ENCODE measurements at places on chromosomes 2 and 18.
A peak's percentile ranks its signal among the peaks of the same experiment; 100 is the strongest.

- no peak for DNase-seq
Measured at GRCh38 chr2:37856101-37856751, 68.9 kb upstream of the RMDN2 start.

DNA sequence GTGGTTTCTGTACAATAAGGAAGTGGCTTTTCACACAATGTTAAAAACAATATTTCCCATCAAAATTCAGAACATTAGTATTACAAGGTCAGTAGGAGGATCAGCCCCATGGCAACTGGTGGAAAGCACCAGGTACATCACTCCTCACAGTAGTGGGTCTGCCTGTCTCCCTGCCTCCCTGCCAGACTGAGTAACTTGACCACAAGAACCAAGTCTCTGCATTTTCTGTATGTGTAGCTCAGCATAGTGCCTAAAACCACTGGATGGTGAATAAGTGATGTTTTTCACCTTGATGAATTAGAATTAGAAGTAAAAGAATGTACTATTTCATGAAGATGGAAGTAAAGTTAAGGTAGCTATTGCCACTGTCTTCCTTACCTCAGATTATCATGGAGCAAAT lies 4.1 kb upstream of the WDR7 start:
- no peak for DNase-seq

- peak; percentile 68 for DNase-seq
Measured at GRCh38 chr2:55616551-55617174, 759 bp downstream of the PPP4R3B start.

DNA sequence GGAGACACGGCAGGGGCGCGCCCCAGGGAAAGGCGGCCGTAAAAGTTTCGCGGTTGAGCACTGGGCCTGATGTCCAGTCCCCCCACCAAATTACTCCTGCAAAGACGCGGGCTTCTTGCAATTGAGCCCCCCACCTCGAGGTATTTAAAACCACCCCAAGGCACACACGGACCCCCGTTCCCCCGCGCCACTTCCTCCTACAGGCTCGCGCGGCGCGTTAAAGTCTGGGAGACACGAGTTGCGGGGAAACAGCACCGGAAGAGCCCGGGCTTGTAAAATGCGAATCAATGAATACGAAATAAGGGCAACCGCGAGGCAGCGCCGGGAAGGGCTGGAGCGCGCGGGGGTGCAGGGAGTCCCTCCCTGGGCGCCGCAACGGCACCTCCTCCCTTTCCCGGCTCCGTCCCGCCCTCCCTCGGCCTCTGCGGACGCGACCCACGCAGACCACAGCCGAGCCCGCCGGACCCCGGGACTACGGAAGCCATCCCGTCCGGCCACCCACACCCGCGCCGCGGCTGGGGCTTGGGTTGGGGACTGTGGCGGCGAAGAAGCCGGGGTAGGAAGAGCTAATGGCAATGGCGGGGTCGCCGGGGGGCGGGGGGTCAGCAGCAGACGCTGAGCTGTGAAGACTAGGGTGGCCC lies 918 bp upstream of the NETO1 start:
- no peak for DNase-seq

- no peak for DNase-seq
Measured at GRCh38 chr2:234309431-234309830, 187.4 kb downstream of the ARL4C start.

GRCh38 chr2:233974530-233975071 lies 57.4 kb downstream of the TRPM8 start:
- DNase-seq = no peak

DNA sequence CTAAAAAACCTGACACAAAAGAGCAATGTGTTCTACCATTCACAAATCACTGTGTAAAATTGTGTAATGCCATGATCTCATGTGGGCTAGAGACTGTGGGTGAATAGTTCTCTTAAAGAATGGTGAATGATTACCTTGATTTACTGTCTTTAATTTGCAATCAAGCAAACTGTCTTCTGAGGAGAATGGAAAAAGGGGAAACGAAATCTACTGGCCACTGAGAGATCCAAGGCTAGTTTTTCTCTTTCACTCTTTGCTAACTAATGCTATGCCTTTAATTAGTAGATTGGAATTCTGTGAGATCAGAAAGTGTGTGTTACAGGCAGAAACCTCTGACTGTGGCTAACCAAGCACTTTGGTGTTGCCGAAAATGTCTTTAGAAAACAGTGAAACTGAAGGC lies 422.7 kb downstream of the TGIF1 start:
- DNase-seq = no peak

DNA sequence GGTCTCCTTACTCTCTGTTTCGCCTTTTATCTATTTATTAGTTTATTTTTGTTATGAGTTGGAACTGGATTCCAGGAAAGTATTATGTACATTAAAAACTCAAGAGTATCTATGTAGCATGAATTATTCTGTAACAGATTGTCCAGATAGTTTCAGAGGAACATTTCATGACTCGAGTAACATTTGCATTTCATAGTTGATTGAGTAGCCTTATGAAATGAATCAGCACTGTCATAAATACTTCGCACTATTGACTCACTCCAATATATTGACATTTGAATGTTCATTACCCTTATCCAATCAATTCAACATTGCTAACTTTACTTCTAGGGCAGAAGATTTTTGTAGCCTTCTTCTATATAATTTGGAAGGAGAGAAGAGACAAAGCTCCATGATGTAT lies 11.3 kb upstream of the VRK2 start:
- DNase-seq = no peak

- peak; percentile 79 for DNase-seq
Measured at GRCh38 chr2:69559442-69560146, 83.9 kb downstream of the AAK1 start.

DNA sequence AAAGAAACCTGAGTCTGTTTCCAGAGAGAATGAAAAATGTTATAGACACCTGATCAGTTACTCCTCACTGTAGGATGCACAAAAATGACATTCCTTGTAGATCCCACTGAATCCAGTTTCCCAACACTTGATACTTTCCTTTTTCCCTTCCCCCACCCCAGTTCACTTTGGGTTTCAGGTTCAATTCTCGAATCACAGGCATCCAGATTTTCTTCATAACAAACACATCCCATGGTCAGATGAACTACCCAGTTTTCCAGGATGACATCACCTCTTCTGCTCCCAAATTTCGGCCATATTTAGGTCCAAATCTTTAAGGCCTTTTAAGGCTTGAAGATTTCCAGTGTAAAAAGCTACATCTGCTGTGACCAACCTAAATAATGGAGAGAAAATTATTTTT lies 51.5 kb downstream of the UGP2 start:
- DNase-seq = no peak

DNA sequence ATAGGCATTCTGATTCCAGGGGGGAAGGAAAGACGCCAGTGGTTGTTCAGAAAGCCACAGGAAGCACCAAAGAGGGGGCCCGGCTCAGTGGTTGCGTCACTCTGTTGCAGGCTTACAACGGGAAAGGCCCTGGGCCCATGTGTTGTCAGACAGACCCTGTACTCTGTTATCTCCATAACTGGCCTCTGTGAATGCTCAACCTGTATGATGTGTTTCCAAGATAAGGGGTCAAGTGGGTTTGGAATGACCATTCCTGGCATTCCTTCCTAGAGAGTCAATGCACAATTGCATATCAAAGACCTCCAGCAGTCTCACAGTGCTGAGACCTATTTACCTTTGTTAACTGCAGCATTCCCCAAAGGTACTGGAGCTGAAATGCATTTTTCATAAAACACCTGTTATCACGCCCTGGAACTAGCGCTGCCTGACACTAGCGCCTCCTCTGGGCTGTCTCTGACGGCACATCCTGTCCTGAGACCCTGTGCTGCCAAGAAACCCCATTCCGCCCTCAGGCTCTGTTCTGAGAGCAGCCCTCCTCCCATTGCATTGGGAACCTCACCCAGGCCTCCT lies 13.2 kb upstream of the LRRFIP1 start:
- no peak for DNase-seq

DNA sequence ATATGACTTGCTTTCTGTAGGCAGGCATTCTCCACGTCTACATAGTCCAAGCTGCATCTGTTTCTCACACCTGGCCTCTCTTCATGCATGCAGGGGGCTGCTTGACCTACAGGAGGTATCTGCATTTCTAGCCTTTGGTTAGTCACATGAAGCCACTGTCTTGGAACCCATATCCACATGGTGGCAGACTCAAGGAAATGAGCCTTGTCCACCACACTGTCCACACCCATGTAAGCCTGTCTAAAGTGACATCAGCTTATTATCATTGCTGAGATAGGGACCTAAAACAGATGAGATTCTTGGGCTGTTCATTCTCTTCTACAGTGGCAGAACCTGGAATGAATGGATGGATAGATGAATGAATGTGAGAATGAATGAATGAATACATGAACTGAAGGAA lies 160.4 kb downstream of the DOCK10 start:
- no peak for DNase-seq

DNA sequence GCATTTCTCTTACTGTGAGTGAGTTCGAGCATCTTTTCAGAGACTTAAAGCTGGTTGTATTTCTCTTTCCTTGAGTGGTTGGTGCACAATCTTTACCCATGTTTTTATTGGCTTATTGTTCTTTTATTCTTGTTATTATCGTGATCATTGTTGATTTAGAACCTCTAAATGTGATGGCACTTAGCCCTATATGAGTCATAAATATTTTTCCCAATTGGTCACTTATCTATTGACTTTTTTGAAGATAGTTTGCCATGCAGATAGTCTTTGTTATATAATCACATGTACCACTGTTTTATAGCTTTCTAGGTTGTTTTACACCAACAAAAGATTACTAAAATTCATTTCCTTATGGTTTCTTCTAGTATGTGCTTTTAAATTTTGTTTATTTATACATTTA lies 141.6 kb upstream of the MSH6 start:
- no peak for DNase-seq

DNA sequence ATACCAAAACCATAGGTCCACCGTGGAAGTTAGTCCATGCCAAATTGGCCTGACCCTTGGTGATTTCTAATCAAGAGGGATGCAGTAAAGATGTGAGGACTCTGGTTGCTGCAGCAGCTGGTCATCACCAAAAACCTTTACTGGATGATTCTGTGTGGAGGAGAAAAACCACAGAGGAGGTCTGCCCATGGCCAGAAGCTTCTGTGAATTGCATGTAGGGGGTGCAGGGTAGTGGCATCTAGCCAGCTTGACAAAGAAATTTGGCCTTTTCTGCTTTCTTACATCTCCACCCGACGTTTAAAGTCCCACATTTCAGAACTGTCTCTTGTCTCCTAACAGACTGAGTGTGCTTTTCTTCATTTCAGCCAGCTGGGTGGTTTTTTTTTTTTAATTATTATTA lies 180.0 kb downstream of the TPGS2 start:
- DNase-seq = no peak

- no peak for DNase-seq
Measured at GRCh38 chr2:239388236-239389151, 12.3 kb downstream of the HDAC4 start.

- no peak for DNase-seq
Measured at GRCh38 chr2:205865905-205866441, 183.7 kb downstream of the NRP2 start.

DNA sequence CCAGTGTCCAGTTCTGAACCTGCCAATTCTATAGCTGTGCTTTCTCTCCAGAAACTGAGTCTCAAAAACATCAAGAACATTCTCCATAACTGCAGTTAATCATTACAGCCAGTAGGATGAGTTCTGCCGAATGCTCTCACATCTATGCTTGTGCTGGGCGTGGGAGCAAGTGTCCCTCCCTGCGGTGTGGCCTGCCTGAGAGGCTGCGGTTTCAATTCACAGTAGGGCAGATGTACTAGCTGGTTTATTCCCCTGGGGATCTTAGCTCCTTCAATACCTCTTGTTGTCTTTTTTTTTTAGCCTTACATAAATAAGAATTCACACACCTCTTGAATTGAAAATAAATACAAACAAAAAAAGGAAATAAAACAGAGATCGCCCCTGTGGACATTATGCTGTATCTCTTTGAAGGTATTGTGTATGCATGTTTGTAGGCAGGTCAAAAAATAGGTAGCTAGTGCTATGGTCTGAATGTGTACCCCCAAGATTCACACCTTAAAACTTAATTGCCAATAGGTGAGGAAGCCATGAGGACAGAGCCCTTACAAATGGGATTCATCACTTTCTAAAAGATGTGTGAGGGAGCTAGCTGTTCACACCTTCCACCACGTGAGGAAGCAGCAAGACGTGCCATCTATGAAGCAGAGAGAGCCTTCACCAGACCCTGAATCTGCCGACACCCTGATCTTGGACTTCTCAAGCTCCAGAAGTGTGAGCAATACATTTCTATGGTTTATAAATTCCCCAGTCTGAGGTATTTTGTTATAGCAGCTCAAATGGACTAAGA lies 74.3 kb downstream of the BCL2L11 start:
- peak; percentile 31 for DNase-seq

DNA sequence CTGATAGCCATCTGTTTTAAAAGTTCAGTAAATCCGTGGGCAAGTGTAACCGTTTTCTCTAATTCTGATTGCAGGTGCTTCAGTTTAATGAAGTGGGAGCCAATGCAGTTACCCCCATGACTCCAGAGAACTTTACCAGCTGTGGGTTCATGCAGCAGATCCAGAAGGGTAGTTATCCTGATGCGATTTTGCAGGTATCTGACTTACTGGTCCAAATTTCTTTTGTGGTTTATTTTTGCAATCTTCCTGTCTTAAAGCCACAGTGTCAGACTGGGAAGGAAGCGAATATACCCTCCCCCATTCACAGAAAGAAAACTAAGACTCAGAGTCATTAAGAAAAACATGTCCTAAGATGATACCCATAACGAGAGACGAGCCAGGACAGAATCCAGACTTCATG lies 7.7 kb downstream of the SERPINB2 start:
- no peak for DNase-seq

DNA sequence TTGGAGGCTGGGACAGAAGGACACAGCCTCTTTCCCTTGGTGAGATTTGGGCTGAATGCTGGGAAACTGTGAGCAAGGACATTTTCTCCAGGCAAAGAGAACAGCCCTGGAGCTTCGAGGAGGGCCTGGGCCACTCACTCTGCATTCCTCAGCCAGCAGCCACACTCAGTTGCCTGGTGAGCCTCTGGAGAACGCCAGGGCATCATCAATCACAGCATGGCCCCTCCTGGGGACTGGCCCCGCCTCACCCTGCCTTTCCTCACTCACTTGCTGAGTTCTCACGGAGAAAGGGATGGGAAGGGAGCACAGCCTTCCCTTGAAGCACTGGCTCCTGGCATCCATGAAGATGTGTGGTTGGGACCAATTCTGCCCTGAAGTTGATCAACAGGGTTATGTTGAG lies 55.0 kb downstream of the APOB start:
- DNase-seq = no peak

DNA sequence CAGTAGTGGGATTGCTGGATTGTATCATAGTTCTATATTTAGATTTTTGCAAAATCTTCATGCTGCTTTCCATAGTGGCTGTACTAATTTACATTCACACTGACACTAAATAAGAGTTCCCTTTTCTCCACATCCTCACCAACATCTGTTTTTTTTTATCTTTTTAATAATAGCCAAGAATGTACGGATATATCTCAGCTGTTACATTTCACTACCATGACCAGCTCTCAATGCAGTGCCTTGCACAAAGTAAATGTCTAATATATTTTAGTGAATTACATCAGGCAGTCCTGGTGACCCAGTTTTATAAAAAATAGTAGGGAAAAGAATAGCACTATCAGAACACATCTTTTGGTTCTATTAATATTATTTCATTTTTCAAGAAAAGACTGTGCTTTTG lies 161.8 kb downstream of the LNPK start:
- DNase-seq = no peak

Data from hematopoietic multipotent progenitor cell treated with erythropoietin and hydrocortisone succinate and interleukin-3 and kit ligand, for 17 days (in vitro differentiated cells).